ENCODE measurements at places on chromosomes 6 and 20.

GRCh38 chr6:28589234-28589956 lies 63.7 kb downstream of the GPX5 start:
- DNase-seq: no peak

GRCh38 chr6:3389390-3390167 lies 67.3 kb downstream of the SLC22A23 start:
- no peak for DNase-seq

- no peak for DNase-seq
Measured at GRCh38 chr6:150890346-150890745, 24.8 kb downstream of the MTHFD1L start.

DNA sequence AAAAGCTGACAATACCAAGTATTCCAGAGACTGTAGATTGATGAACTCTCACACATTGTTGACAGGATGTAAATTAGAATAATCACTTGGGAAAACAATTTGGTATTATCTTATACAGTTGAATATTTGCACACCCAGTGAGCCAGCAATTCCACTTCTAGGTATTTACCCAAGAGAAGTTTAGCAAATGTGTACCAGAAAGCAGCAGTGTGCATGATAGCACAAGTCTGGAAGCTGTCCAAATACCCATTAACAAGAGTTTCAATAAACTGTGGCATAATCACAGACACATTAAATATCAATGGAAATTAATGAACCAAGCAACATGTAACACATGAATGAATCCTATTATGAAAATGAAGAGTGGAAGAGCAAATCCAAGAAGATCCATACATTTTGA lies 233.6 kb downstream of the TPBG start:
- peak; percentile 64 for DNase-seq

DNA sequence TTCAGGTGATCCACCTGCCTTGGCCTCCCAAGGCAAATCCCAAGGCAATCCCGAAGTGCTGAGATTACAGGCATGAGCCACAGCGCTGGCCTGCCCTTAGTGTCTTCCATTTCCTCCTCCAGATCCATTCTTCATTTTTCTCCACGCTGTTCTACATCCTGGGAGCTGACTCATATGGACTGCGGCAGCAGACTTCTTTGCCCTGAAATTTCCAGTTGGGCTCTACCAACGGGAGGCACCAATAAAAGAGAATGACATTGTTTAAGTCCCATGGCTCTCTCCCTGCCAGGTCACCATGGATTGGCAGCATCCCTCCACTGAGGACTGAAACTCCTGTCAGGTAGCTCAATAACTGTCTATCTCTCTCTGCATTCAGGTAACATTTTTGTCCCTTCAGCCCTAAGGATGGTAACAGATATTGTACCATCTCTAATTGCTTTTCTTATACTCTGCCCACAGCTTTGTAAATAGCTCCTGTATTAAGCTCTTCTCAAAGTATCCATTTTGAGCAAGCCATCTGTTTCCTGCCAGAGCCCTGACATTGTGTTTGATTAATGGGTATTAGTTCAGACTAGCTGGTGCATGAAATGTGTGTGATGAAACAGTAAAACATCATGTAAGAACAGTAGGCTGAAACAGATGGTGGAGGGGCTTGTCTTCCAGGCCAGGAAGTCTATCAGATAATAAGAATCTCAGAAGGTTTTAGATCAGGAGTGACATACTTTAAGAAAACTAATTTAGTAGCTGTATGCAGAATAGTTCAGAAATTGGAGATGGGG lies 3.6 kb downstream of the TBCC start:
- no peak for DNase-seq

GRCh38 chr6:100457311-100457990 lies 7.3 kb downstream of the SIM1 start:
- DNase-seq: no peak

- DNase-seq: no peak
Measured at GRCh38 chr6:159098636-159099106, 53.9 kb upstream of the TAGAP start.

DNA sequence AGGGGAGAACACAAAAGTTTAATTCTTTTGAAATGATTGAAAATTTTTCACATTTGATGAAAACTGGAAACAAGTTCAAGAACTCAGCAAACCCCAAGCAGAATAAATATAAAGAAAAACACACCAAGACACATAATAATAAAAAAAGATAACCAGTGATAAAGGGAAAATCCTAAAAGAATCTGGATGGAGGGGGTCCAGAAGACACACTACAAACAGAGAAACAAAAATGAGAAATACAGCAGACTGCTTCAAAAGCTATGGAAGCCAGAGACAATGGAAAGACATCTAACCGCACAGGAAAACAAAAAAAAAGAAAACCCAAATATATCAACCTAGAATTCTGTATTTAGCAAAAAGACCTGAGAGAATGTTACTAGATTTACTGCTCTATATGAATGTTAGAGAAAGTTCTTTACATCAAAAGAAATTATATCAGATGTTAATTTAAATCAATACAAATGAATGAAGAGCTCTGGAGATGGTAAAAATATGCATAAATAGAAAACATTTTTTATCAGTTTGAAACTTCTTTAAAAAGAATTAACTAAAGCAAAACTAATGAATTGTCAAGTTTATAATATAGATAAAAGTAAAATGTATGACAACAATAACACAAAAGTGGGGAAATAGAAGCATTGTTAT lies 310.7 kb upstream of the PREP start:
- DNase-seq: no peak

- no peak for DNase-seq
Measured at GRCh38 chr20:56911946-56912345, 282.8 kb downstream of the TFAP2C start.

- no peak for DNase-seq
Measured at GRCh38 chr6:86357877-86358276, 579.5 kb upstream of the HTR1E start.

- DNase-seq: no peak
Measured at GRCh38 chr20:38139977-38140753, 24.9 kb downstream of the TGM2 start.

- peak; percentile 29 for DNase-seq
Measured at GRCh38 chr20:31974951-31975487, 7.1 kb downstream of the XKR7 start.

DNA sequence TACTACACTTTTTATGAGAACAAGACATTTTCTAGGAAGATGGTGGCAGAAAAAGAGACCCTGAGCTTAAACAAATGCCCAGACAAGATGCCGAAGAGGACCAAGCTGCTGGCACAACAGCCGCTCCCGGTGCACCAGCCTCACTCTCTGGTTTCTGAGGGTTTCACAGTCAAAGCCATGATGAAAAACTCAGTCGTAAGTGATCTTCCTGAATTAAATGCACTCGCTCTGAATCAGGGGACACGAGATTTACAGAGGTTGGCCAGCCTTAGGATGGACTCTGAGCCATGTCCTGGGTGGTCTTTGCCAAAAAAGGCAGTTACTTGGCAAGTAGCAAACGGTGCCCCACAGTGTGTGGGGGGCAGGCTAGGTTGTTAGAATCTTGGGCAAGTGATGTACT lies 423 bp downstream of the PACRG start:
- DNase-seq: no peak

DNA sequence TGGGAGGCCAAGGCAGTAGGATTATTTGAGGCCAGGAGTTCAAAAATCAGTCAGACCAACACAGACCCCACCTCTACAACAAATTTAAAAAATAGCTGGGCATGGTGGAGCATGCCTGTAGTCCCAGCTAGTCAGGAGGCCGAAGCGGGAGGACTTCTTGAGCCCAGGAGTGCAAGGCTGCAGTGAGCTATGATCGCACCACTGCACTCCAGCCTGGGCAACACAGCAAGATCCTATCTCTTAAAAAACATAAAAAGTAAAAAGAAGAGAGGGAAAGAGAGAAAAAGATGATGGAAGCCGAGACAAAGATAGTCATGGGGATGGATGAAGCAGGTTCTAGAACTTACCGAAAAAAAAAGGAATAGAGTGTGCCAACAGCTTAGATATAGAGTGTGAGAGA lies 25.8 kb upstream of the RPP40 start:
- DNase-seq: no peak

GRCh38 chr20:21342656-21343345 lies 39.7 kb downstream of the XRN2 start:
- DNase-seq: no peak

DNA sequence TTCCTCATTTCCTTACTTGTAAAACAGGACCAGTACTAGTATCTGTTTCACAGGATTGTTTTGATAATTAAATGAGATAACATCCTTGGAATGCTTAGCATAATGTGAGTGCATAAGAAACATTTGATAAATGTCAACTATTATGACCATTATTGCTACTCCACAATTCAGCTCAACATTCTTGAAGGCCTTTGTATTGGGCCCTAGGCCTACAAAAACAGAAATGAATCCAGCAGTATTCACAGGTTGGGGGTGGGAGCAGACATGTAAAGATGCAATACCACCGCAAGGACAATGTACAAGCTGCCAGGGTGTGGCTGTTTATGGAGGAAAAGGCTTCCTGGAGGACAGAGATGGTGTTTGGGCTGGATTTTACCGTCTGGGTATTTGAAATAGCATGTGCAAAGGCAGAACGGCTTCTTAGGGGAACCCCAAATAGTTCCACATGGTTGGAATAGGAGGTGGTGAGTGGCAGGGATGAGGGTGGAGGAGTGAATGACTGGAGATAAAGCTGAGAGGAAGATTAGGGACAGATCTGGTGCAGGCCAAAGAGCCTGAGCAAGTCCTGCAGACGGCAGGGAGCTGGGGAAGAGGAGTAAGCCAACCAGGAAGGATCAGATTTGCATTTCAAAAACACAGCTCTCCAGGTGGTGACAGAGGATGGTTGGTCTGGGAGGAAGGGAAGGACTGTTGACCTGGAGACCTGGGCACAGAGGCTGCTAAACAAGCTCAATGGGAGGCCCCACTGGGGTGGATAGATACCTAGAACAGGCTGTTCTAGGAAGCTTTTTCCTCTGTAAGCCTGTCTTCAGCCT lies 57.0 kb upstream of the EPB41L1 start:
- DNase-seq: no peak

- DNase-seq: no peak
Measured at GRCh38 chr6:10595731-10596664, 74.8 kb downstream of the GCNT2 start.

GRCh38 chr6:147514831-147515230 lies 6.3 kb downstream of the SAMD5 start:
- DNase-seq: no peak

- no peak for DNase-seq
Measured at GRCh38 chr6:146968041-146968760, 236.0 kb upstream of the STXBP5 start.

GRCh38 chr20:24465159-24465558 lies 4.3 kb upstream of the SYNDIG1 start:
- DNase-seq: no peak

GRCh38 chr6:167798453-167798852 lies 28.3 kb upstream of the AFDN start:
- DNase-seq: no peak

- DNase-seq: no peak
Measured at GRCh38 chr20:46682063-46682821, 7.0 kb downstream of the TP53RK start.

GRCh38 chr6:164795056-164795815 lies 514.2 kb downstream of the C6orf118 start:
- DNase-seq: peak; percentile 25

DNA sequence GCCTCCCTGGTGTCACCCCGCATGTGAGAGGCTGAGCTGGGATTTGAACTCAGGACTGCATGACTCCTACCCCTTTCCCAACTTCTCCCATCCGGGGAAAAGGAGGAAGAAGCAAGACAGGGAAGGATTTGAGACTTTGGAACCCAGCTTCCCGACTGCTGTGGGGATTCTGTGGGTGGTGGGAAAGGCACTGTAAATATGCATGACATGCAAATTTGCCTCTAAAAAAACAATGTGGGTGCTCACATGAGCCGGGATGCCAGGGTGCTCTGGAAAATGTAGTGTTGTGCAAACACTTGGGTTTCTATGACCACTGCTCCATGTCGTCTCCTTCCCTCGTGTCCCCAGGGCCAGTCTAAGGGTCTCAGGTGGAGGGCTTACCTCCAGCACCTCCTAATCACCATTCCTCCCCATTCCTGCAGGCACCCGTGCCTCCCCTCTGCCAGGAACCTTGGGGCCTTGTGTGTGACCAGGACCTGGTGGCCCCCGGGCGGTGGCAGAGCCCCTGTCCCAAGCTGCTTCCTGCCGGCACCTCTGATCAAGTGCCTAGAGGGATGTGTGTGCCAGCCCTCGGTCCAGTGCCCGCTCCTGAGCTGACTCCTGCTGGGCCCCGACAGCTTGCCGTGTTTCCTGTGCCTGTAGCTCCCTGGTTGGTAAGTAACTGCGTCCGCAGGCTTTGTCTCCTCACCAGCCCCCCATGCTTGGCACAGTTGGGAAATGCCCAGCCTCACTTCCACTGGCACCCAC lies 60.7 kb downstream of the DLGAP4 start:
- no peak for DNase-seq

GRCh38 chr6:37946057-37946456 lies 126.5 kb downstream of the ZFAND3 start:
- no peak for DNase-seq

GRCh38 chr6:45969026-45969425 lies 46.6 kb downstream of the CLIC5 start:
- DNase-seq: no peak

- DNase-seq: no peak
Measured at GRCh38 chr6:50829049-50829448, 10.4 kb downstream of the TFAP2B start.

- no peak for DNase-seq
Measured at GRCh38 chr20:12207875-12208274, 290.2 kb downstream of the BTBD3 start.

GRCh38 chr6:149425224-149425623 lies 25.2 kb downstream of the SUMO4 start:
- DNase-seq: no peak

- DNase-seq: no peak
Measured at GRCh38 chr6:11931296-11932035, 80.6 kb upstream of the HIVEP1 start.

DNA sequence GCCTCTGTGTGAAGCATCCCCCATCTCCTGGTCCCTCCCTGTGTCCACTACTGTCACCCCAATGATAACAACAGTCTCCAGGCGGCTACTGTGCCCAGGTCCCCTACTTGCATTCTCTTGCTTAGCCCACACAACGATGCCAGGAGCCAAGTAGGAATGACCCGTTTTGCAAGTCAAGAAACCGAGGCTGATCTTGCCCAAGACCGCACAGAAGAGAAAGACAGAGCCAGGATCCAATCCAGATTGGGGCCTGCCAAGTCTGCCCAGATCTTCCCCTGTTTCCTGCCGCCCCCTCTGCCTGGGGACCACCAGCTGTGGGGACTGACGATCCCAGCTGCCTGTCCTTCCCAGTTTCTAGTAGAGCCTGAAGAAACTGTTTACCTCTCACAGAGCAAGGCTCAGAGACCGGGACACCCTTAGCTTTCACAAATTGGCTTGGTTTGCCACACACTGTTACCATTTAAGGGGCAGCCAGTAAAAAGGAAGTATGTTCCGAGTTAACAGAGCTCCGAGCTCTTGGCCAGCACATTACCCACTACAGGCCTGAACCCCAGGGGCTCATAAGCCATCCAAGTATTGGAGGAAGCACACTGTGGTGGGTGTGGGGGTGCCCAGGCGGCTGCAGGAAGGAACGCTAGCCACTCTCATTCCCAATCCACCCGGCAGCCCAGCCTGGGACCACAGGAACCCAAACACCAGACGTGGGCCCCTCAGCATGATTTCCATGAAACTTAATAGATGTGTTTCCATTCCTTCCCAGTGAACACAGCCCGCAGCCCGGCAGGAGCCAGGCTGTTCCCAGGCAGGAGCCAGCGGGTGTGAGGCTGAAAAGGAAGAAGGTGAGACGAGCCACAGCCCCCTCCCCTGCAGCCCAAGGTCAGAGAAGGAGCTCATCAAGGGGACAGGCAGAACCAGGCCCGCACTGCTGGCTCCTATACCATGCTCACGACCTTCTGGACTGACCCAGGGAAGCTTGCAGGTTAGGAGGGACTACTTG lies 7.9 kb downstream of the KIAA1755 start:
- no peak for DNase-seq

Data from NCI-H1092 (cell line).